Stimulated activated memory B cell treated with anti-CD40 and anti-IgM and Interleukin-4, amounts not matched to agents 10 μg/mL and 1 μg/mL and 100 μg/mL, for 72 hours (primary cell): ENCODE measurements at places on chromosomes 2 and 18.
A peak's percentile ranks its signal among the peaks of the same experiment; 100 is the strongest.

GRCh38 chr2:174680221-174680620 lies 82.6 kb upstream of the WIPF1 start:
- no peak for ATAC-seq

- ATAC-seq, result no peak
These were observed 269.8 kb downstream of the TMX3 start for GRCh38 chr18:68445136-68445535.

DNA sequence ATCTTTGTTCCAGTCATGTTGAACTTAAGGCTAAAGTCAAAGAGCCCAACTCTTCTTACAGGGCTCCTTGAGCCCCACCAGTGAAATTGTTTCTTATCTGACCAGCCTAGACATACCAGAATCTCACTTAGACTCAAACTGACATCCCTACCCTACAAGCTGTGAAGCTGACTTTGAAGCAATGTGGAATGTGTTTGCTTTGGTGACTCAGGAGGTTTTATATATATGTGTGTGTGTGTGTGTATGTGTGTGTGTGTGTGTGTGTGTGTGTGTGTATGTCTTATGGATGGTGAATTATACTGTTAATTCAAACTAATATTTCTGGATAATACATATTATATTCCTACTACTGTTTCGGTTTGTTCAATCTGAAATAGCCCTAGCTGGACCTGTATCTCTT lies 67.3 kb downstream of the CAMKMT start:
- ATAC-seq, result no peak

GRCh38 chr2:68849579-68850030 lies 21.6 kb downstream of the BMP10 start:
- ATAC-seq, result no peak

GRCh38 chr18:46212398-46212797 lies 108.2 kb downstream of the HAUS1 start:
- no peak for ATAC-seq

DNA sequence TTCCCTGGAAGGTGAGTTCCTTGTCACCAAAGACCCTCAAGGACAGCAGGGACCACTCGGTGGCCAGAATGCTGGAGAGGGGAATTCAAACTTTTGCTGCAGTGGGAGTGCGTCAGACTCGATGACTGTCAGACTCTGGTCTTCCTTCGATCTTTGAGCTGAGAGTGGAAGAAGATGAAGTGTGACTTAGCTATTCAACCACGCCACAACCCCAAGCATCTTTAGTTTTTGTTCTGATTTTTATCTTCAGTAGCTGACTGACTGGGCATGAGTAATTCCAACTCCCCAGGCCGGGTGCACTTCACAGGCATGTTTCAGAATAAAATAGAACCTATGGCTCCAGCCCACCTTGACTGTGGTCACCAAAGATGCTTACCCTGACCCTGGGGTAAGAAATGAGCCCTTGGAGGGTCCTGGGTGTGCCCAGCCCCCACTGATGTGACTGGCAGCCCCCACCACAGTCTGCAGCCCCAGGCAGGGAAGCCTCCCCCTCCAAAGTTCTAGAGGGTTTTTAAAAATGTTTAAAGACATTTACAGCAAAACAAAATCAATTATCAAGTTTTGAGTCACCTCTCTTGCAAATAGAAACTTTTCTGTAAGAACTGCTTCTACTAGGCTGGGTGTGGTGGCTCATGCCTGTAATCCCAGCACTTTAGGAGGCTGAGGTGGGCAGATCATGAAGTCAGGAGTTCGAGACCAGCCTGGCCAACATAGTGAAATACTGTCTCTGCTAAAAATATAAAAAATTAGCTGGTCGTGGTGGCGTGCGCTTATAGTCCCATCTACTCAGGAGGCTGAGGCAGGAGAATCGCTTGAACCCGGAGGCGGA lies 24.9 kb upstream of the YWHAQ start:
- peak; percentile 57 for ATAC-seq

DNA sequence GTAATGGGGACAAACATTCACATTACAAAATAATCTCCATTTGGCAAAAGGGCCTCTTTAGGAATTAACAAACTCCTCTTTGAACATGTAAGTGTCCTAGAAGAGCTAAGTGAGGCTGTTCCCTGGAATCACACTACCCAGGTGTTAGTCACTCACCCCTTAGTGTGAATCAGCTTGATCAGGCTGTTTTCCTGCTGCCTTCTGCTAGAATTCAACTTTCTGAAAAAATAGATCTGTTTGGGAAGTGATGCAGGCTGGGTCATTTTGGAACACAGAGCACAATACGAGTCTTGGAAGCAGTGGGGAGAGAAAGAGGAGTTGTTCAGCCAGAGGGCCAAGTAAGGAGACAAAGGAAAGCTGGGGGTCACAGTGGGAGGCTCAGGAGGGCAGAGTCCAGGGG lies 40.0 kb downstream of the TTC32 start:
- no peak for ATAC-seq

DNA sequence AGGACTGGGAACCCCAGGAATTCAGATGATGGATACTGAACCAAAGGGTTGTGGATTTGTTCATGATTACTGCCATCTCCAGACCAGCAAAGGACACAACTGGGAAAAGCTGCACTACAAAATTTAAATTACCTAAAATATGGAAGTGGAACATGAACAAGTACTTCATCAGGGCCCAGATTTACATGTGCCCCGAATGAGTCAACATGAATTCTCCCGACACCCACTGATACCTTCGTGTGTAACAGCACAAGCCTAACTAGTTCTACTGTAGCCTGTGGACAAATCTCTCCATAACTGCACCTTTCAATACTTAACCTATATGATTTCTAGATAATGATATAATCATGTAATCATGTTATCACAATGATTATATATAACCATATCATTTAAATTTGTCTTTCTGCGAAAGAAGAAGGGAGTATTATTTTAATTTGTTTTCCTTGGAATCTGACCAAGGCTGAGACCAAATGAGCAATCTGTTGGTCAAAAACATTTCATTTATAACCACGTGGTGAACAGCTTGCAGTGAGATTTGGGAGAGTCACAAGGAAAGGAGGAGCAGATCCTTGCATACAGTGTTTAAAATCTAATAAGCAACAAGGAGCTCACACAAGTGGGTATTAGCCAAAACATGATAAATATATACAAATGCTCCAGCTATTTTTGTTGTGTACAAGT lies 70.5 kb downstream of the CACNB4 start:
- no peak for ATAC-seq

DNA sequence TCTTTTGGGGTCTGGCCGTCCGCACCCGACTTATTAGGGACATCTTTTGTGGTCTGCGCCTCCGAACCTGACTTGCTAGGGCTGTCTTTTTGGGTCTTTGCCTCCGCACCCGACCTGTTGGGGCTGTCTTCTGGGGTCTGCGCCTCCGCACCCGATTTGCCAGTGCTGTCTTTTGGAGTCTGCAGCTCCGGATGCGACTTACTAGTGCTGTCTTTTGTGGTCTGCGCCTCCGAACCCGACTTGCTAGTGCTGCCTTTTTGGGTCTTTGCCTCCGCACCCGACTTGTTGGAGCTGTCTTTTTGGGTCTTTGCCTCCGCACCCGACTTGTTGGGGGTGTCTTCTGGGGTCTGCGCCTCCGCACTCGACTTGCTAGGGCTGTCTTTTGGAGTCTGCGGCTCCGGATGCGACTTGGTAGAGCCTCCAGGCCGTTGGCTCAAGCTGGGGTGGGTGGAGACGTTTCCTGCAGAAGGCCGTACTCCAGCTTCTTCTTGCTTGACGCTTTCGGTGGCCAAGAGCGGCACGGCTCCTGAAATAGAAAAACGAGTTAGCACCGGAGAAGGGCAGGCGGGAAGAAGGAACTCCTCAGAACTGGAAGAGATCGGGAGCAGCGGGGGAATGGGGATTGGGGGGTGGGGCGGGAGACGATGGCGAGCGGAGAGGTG lies 498 bp downstream of the TGOLN2 start:
- peak; percentile 68 for ATAC-seq

GRCh38 chr2:46818819-46819218 lies 96.8 kb downstream of the MCFD2 start:
- ATAC-seq, result no peak

DNA sequence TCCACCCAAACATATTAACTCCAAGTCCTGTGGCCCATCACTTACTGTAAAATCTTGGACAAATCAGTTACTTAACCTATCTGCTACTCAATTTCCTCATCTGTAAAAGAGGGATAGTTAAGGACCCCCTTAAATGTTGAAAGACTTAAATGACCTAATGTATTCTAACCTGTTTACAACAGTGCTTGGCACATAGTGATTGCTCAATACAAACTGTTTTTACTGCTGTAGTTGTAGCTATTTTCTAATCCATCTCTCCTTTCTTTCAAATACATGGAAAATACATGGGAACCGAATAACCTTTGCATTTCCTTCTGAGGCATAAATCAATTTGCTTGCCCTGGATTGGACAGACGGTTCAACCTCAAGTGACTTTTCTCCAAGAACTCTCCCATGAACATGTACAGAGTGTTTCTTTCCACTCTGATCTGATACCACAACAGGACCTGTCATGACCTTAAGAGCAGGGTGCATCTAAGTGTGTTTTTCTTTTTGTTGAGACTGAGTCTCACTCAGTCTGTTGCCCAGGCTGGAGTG lies 2.7 kb downstream of the LNPK start:
- ATAC-seq, result no peak

DNA sequence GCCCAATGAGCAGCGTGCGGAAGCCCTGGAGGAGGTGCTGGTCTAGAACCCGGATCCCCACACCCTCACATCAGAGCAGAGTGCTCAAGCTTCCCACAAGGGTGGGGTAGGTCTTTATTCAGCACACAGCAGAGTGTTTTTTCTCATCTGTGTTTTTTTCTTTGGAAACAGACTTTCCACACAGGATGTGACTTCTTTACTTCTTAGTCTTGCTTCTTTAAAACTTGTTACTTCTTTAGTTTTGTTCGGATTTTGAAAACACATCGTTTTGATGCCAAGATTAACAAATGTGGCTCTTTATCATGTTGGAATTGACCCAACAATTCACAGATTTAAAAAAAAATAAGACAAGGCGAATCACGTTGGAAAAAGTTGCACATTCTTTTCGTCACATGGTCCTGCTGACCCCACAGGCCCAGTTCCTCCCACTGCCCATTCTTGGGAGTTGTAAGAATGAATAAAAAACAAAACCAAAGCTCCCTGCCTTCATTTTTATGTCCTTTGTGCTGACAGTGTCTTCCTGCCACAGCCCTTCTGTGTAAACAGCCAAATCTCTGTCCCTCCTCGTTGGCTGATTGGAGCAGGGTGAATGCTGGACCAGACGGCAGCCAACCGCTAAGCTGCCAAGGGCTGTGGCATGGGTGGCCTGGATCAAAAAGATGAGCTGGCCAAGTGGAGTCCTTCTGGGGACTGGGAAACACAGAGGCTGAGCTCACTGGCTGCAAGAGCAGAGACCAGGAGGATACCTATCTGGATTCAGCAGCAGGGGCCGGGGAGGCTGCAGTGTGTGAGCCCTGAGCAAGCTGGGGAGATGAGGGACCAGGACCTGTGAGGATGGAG lies 81.6 kb downstream of the TWIST2 start:
- no peak for ATAC-seq

DNA sequence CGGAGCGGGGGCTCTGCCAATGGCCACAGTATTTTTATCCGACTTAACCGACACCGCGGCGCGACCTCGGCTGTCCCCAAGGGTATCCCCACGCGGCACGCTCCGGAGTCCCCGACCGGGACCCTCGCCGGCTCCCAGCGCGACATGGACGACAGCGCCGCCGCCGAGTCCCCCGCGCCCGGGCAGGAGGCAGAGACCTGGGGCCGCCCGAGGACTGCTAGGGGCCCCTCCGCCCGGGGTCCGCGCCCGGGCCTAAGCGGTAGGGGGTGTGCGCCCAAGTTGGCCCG lies 468 bp downstream of the UXS1 start:
- ATAC-seq, result no peak

GRCh38 chr2:1942146-1942545 lies 197.8 kb upstream of the PXDN start:
- ATAC-seq, result no peak

- no peak for ATAC-seq
These were observed 608.0 kb upstream of the PIK3C3 start for GRCh38 chr18:41347057-41347456.

- no peak for ATAC-seq
These were observed 140.1 kb upstream of the AQP4 start for GRCh38 chr18:27005589-27005988.

- ATAC-seq, result no peak
These were observed 1142.0 kb upstream of the PIK3C3 start for GRCh38 chr18:40812981-40813515.

DNA sequence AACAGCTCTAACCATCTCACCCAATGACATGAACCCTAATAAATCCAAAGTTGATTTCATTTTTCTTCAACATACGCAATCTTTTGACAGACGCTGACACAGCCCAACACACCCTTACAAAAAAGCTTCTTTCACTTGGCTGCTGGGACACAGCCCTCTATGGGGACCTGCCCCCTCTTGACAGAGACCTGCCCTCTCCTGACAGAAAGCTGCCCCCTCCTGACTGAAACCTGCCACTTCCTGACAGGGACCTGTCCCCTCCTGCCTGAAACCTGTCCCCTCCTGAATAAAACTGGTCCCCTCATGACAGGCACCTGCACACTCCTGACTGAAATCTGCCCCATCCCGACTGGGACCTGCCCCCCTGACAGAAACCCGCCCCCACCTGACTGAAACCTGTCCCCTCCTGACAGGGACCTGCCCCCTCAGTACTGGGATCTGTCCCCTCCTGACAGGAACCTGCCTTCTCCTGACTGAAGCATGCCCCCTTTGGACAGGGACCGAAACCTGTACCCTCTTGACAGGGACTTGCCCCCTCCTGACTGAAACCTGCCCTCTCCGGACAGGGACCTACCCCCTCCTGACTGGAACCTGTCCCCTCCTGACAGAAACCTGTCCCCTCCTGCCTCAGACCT lies 87.9 kb downstream of the PXDN start:
- peak; percentile 3 for ATAC-seq

- no peak for ATAC-seq
These were observed 1875.2 kb upstream of the PIK3C3 start for GRCh38 chr18:40079786-40080185.

- no peak for ATAC-seq
These were observed 117.3 kb downstream of the GALR1 start for GRCh38 chr18:77366720-77367641.

DNA sequence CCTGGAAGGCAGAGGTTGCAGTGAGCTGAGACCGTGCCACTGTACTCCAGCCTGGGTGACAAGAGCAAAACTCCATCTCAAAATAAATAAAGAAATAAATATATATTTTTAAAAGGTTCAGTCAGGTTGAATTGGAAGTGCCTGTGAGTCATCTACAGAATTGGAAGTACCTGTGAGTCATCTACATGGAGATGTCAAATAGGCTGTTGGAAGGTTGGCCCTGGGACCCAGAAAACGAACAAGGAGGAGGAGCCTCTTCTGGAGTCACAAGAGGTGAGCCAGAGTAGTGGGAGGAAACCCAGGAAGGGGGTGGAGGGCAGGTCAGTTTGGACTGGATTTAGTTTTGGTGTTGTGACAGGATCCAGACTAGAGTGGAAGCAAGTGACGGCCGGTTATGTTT lies 15.2 kb upstream of the SCYGR1 start:
- no peak for ATAC-seq

GRCh38 chr2:120832296-120833070 lies 96.8 kb downstream of the GLI2 start:
- no peak for ATAC-seq

DNA sequence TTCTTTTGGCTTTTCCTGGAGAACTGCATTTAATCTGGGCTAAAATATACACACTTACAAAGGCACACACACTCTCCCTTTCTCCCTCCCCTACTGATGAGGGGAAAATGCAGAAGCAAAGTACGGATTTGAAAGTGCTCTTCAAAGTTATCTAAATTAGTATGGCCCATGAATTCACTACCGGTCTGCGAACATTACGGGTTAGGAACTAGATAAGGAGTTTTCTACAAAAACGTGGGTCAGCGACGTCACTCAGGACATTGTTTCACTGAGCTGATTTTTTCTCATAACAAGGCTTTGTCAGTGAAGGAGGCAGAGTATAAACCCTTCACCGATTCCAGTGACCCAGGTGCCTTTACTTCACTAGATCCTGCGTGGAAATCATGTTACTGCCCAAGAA lies 47.3 kb downstream of the COA5 start:
- no peak for ATAC-seq
